ENCODE measurements at places on chromosomes 12 and 14.

- DNase-seq, result no peak
Measured at GRCh38 chr14:104805941-104806624, 5.2 kb downstream of the ZBTB42 start.

DNA sequence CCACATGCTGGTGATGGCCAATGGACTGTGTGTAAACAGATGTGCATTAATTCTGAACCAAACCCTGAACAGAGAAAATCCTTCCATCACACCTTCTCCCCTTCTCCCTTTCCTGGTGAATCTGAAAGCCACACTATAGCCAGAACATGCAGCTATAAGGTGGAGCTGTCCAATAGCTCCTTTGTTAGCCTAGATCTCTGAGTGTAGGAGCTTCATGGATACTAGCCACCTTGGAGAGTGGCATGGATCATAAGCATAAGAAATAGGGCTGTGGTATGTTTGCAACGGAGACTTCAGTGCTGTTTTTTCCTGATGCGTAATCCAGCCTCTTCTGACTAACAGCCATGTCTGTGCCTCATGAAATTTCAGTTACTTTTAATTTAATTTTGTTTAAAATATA is 364.5 kb downstream of the BTG1 start:
- no peak for DNase-seq

- DNase-seq, result no peak
Measured at GRCh38 chr12:72133497-72134055, 138.6 kb upstream of the TRHDE start.

DNA sequence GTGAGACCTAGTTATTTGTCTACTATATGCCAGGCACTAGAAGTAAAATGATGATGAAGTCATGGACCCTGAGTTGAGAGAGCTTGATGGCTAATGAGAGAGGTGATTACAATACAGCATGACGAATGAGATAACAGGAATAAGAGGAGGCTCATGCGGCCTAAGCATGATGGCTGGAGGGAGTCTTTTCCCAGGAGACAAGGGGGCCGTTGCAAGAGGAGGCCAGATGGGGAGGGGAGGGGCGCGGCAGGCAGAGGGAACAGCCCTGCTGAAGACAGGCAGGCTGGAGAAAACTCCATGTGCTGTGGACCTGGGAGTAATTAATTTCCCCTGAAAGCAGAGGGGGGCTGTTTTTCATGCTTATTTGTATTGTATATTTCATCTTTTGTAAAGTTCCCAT is 144.7 kb upstream of the RFLNA start:
- no peak for DNase-seq

- DNase-seq, result no peak
Measured at GRCh38 chr12:126384026-126384564, 1318.9 kb downstream of the AACS start.

DNA sequence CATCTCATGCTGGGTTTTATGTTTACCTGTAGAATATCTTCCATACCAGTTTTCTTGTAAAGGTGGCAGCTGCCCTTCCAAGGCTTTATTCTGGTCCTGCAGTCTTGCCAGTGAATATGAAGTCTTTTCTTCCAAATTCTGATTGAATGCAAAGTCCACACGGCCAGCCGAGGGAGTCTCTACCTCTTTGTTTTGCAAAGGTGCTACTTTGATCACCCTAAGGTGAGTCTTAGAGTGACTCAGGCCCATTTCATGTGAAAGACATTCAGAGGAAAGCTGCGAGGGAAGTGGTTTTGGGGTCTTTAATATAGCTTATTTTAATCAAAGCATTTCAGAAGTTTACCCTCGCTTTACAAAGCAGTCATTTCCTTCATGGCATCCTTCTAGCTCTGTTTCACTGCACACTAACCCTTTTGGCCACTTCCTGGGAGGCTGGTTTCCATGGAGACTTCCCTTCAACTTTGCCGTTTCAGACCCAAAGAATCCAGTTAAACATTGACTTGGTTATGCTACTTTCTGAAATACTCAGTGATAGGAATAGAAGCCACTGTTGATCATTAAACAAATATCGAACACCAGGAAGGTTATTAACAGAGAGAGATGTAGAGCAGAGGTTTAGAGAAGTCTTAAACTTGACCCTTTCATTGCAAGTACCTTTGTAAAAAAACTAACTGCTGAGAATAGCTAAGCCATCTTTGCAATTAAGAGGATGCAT is at the start of gene CCDC198:
CCDC198 (minus strand) TSS at position 391 of the 715 bp plus-strand sequence; CDS start at position 249, 142 bp downstream.
- DNase-seq, result no peak

DNA sequence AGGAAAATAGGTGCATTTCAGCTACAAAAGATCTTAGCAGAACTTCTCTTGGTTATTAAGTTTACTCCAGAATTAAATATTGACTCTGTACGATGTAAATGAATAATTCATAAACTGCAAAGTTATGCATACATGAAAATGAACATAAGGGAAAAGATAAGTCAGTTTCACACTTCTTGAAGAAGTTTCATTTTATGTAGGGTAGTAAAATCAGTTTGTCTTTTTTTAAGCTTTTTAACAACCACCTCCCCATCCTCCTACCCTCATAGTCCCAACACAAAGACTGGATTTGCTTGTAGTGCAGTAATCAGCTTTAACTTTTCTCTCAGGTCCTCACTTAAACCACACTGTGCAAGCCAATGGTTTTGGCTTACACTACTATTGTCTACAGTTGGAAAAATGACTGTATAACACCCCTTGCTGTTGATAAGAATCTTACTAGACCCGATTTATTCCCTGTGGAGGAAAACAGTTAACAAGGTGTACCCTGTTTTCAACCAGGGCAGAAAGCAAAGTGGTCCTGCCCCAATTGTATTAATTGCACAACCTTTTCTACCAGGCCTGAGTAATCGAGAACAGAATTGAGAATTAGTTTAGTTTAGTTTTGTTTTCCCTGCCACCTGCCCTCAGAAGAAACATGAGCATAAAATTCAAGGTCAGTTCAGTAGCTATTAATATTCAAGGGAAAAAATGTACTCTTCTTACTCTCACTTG is 44.1 kb downstream of the NIN start:
- no peak for DNase-seq

GRCh38 chr14:74362361-74362915 is 14.2 kb downstream of the VRTN start:
- no peak for DNase-seq

GRCh38 chr14:69673104-69673503 is 61.7 kb downstream of the SUSD6 start:
- DNase-seq, result no peak

DNA sequence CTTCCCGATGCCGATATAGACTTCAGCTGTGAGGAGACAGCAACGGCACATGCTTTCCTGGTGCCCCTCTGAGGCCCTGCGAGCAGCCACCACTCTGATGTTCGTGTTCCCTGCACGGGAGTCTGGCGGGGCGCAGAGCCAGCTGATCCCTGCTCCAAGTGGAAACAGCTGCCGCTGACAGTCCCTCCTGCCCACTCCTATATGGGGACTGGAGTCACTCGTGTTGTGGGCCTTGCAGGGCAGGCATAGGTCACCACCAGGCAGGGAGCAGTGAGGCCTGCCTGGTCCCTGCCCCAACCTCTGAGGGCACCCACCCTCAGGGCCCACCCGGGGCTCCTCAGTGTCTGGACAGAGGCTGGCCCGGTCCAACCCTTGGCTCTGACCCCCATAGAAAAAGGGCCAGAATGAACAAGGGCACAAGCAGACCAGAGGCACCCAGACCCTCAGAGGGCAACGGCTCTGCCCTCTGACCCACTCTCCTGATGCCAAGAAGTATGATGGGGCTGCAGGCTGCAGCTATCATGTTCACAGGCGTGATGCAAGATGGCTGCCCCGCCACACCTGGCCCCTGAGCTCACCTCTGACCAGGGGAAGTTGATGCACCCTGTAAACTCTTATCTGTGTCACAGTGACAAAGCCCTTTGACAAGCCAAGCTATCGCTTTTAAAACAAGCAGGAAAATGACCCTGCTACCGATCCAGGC is 181.6 kb downstream of the CALM1 start:
- DNase-seq, result no peak

DNA sequence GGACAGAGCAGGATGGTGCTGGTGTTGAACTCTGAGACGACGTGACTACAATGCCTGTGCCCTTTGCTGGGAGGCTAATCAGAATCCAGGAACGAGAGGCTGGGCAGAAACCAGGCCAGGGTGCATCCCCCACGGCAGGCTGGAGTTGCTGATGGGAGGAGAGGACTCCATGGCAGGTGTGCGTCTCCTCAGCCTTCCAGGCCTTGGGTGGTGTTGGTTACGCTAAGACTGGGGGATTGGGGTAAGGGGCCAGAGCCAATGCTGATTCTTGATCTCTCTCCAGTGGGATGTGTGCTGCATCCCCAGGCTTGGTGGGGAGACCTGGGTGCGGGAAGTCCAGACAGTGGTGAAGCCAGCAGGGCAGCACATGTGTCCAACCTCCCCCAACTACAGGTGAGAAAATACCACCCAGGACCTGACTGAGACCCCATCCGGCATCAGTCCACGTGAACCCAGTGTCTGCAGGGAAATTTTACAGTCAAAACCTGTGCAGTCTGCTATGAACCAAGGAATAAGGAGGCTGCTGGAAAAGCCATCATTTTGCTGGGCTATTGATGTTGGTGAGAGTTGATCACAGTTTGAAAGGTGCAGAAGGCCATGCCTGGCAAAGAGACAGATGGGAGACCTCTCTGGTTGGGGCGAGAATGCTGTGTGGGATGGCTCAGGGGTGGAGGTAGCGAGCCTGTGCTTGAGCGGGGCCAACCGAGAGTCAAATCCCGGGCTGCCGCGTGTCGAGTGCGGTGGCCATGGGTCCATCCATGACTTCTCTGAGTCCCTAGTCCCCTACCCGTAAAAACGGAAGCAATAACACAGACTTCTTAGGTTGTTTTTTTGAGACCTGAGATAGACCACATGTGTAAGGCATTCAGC is 89.8 kb downstream of the NTF3 start:
- no peak for DNase-seq

DNA sequence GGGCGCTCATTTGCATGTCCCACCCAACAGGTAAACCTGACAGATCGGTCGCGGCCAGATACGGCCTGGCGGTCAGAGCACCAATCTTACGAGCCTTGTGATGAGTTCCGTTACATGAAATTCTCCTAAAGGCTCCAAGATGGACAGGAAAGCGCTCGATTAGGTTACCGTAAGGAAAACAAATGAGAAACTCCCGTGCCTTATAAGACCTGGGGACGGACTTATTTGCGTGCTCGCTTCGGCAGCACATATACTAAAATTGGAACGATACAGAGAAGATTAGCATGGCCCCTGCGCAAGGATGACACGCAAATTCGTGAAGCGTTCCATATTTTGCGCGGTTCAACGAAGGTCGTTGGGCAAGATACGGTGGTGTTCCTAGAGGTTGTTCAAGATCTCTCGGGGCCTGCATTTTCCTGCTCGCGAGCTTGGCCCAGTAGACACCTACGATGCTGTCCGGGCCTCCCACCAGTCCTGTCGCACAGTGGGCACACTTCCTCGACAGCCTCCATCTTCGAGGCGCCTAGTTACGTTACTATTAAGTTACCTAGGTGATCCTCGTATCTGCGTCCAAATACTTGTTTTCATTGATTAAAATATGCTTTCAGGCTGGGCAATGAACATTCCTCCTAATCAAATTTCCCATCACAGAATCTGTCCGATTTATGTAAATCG is at the start of gene RNU6-7:
RNU6-7 (plus strand) TSS at position 230 of the 675 bp plus-strand sequence.
- no peak for DNase-seq

DNA sequence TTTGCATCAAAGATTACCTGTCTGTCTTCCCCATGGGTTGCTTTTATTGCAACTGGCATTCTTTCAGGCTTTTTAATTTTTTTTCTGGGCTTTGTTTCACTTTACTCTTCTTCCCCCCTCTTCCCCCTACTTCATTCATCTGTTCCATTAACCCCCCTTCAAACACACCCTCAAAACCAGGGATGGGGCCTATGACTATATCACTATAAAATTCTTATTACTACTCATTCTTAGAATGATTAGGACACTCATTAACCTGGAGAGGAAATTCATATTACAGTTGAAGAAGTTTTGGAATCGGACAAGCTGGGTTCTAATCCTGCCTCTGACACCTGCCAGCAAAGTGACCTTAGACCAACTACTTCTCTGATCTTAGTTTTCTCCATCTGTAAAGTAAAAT is 24.8 kb upstream of the MDM1 start:
- DNase-seq, result no peak

DNA sequence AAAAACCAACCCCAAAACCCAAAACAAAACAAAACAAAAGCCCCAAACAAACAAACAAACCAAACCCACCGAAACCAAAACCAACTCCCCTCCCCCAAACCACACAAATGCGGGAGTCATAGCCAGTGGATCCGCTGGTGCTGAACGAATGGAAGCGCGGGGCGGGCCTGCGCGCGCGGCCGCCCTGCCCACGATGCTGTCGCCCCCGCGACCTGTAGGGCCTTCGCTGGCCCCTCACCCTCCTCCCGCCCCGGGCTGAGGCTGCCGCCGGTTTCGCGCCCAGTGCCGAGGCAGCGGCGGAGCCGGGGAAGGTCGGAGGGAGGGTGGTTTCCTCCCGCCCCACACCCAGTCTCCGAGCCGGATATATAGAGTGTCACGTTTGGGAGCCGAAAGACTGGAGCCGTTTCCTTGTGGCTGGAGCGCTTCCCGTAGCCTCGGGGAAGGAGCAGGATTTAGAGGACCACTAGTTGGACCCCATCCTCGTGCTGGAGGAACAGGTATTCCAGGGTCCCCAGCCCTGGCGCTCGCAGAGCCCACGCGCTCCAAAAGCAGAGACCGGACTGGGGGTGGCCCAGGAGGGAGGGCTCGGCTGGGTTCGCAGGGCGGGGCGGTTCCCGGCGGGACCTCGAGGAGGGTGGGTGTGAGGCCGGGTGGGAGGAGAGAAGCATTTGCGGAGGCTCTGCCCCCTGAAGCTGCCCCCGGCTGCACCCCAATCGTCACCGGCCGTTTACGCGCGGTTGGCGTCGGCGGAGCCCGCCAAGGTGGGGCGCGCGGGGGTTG is at the start of gene FAR2:
FAR2 (plus strand) TSS at position 368 of the 780 bp plus-strand sequence. CDS start 121,172 bp downstream, outside the sequence.
- no peak for DNase-seq

GRCh38 chr12:88266806-88267360 is 124.8 kb downstream of the TMTC3 start:
- DNase-seq, result no peak

DNA sequence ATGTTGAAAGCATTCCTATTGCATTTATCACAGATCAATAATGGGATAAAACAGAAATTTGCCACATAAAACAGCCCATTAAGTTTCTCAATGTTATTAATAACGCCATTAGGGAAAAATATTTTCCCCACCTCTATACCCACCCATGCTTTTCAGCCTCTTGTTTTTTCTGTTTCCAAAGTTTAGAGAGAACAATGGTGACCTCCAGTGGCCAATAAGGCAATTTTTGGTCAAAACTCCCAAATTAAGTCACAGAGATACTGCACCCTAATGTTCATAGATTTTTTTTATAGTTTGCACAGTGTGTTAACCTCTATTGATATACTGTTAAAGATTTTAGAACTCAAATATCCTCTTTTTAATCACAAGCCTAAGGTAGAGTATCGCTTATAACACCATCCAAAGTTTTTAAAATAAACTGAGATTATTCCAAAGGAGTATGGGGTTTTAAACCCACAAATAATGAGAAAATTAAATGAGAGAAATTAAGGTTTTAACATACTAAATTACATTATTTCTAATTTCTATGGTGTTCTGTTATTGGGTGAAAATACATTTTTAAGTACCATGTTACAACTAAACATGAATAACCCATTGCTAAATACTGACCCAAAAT is 184.7 kb upstream of the DCN start:
- no peak for DNase-seq

- DNase-seq, result no peak
Measured at GRCh38 chr12:56029666-56030293, 8.9 kb downstream of the IKZF4 start.
